ENCODE measurements at places on chromosomes 3 and 15.
A peak's percentile ranks its signal among the peaks of the same experiment; 100 is the strongest.

- no peaks in the 10 kb centered on the region for H3K4me1 ChIP-seq
- H3K4me3 ChIP-seq, result no peak overlapping the region
- H3K27me3 ChIP-seq, result no peaks in the 10 kb centered on the region
- DNase-seq, result no peak
Observed at GRCh38 chr3:78050276-78051065, 1010.6 kb downstream of the ROBO2 start.

GRCh38 chr3:96101006-96101560 is 713.3 kb upstream of the EPHA6 start:
- H3K27ac ChIP-seq, result no peak overlapping the region
- H3K4me3 ChIP-seq, result no peak overlapping the region
- H3K27me3 ChIP-seq, result no peaks in the 10 kb centered on the region

DNA sequence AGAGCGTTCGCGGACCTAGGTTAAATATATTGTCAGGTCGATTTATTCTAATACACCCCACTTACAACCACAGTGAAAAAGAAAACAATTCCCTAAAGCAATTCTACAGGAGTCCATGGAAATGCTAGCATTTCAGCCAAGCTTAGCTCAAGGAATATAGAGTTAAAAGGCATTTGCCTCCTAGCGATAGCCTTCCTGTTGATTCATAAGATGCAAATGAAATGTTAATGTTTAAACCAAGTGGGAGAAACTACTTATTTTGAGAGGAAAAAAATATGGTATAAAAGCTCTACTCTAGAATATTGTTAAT is 1.7 kb upstream of the ALCAM start:
- no peak overlapping the region for H3K4me3 ChIP-seq
- no peak overlapping the region for H3K27ac ChIP-seq
- H3K4me1 ChIP-seq, result peaks cover 4% of the 10 kb centered on the region
- DNase-seq, result no peak
- no peaks in the 10 kb centered on the region for H3K27me3 ChIP-seq

DNA sequence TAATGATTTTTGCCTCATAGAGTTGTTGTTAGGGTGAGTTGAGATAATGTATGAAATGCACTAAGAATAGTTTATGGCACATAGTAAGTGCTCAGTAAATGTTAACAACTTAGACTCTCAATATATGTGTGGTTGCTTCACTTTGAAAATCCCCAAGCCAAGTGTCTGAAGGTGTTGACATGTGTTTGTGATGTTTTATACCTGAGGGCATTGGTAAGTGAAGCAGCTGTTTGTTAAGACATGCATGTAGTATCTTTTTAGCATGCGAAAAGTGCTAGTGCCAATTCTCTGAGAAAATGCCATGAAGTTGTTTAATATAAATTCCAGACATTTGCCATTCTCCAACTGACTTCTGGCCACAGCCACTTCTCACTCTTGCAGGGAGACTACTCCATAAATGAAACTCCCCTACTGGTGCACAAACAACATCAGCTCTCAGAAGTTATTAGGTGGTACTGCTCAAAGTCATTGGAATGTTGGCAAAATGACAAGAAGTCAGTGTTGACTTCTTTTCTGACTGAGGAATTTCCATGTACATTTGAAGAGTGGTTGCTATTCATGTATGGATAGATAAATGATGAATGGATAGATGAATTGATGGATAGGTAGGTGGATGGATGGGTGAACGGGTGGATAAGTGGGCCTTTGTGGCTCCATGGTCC is 103.6 kb upstream of the NUDT16 start:
- no peaks in the 10 kb centered on the region for H3K36me3 ChIP-seq
- H3K4me1 ChIP-seq, result no peaks in the 10 kb centered on the region
- no peaks in the 10 kb centered on the region for H3K27me3 ChIP-seq
- DNase-seq, result no peak

GRCh38 chr3:57681691-57682090 is 11.2 kb downstream of the DENND6A start:
- H3K36me3 ChIP-seq, result no peaks in the 10 kb centered on the region
- DNase-seq, result no peak
- no peaks in the 10 kb centered on the region for H3K27me3 ChIP-seq
- H3K27ac ChIP-seq, result no peak overlapping the region
- H3K4me3 ChIP-seq, result no peak overlapping the region

GRCh38 chr3:98764472-98764884 is 1.3 kb downstream of the ST3GAL6 start:
- H3K4me3 ChIP-seq, result no peak overlapping the region
- H3K27me3 ChIP-seq, result no peaks in the 10 kb centered on the region
- no peaks in the 10 kb centered on the region for H3K36me3 ChIP-seq
- no peak for DNase-seq

GRCh38 chr3:184099806-184100686 is 3.2 kb downstream of the HTR3E start:
- no peak overlapping the region for H3K4me3 ChIP-seq
- no peak overlapping the region for H3K27ac ChIP-seq
- no peaks in the 10 kb centered on the region for H3K4me1 ChIP-seq

DNA sequence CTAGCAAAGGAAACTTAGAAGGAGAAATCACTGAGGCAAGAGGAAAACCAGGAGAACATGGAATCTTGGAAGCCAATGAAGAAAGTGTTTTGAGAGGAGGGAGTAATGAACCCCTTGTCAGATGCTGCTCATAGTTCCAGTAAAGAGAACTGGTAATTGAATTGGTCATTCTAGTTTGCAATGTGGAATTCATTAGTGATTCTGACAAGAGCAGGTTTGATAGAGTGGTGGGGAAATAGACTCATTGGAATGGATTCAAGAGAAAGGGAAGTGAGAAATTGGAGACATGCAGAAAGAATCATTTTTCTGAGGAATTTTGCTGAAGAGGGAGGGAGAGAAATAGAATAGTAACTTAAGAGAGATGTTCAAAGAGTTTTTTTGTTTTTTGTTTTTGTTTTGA is 21.0 kb downstream of the GLCE start:
- H3K36me3 ChIP-seq, result no peaks in the 10 kb centered on the region
- no peak overlapping the region for H3K27ac ChIP-seq
- no peak overlapping the region for H3K4me3 ChIP-seq
- no peaks in the 10 kb centered on the region for H3K27me3 ChIP-seq

DNA sequence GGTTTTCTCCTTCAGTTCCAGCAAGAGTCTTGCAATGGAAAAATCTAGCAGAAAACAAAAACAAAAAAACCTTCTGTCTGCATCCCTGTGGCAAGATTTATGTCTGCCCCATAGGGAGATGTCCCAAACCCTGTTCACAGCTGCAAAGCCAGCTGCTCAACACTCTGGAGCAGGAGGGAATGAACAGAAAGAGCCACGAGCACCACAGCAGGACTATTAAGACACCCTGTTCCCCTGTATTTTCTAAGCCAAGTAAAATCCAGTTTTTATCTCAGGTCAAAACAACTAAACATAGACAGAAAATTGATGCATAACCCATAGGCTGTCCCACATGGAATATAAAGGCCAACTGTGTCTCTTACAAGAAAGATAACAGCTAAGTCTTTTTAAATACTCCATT is 357.9 kb downstream of the LSAMP start:
- no peaks in the 10 kb centered on the region for H3K27me3 ChIP-seq
- no peaks in the 10 kb centered on the region for H3K4me1 ChIP-seq
- no peaks in the 10 kb centered on the region for H3K36me3 ChIP-seq
- no peak for DNase-seq
- no peak overlapping the region for H3K27ac ChIP-seq

GRCh38 chr3:25542492-25543039 is 114.5 kb downstream of the RARB start:
- H3K4me3 ChIP-seq, result no peak overlapping the region
- no peaks in the 10 kb centered on the region for H3K27me3 ChIP-seq
- no peaks in the 10 kb centered on the region for H3K4me1 ChIP-seq
- no peak overlapping the region for H3K27ac ChIP-seq
- H3K36me3 ChIP-seq, result no peaks in the 10 kb centered on the region
- no peak for DNase-seq

GRCh38 chr15:43204016-43204901 is 16.6 kb downstream of the EPB42 start:
- no peak overlapping the region for H3K4me3 ChIP-seq
- no peak overlapping the region for H3K27ac ChIP-seq
- H3K36me3 ChIP-seq, result no peaks in the 10 kb centered on the region
- DNase-seq, result no peak

DNA sequence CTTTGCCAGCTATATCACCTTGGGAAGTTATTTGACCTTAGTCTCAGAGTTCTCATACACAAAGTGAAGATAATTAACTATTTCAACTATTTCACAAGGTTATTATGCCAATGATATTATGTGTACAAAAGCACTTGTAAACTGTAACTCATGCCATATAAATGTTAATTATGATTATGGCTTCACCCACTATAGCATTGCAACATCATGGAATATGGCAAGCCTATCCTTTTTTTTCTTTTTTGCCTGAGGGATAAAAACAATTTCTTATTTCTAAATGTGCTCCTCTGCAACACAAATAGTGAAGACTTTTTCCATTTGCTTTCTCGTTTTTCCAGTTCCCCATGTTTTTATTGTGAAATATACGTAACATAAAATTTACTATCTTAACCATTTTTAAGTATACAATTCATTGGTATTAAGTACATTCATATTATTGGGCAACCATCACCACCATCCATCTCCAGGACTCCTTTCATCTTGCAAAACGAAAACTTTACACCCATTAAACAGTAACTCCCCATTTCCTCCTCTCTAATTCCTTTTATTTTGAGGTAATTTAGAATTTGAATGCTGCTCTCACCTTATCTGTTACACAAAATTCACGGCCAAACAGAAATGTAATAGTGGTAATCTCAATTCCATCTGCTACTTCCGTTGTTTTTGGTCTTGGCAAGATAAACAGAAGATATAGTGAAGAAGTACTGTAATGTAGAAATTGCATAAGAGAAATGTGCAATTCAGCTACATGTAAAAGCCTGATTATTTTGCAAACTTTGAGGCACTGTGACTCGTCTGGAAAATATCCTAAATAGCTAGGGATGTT is 46.3 kb downstream of the NANOGP8 start:
- H3K4me1 ChIP-seq, result no peaks in the 10 kb centered on the region
- H3K4me3 ChIP-seq, result no peak overlapping the region
- no peak for DNase-seq
- no peak overlapping the region for H3K27ac ChIP-seq
- H3K36me3 ChIP-seq, result no peaks in the 10 kb centered on the region

DNA sequence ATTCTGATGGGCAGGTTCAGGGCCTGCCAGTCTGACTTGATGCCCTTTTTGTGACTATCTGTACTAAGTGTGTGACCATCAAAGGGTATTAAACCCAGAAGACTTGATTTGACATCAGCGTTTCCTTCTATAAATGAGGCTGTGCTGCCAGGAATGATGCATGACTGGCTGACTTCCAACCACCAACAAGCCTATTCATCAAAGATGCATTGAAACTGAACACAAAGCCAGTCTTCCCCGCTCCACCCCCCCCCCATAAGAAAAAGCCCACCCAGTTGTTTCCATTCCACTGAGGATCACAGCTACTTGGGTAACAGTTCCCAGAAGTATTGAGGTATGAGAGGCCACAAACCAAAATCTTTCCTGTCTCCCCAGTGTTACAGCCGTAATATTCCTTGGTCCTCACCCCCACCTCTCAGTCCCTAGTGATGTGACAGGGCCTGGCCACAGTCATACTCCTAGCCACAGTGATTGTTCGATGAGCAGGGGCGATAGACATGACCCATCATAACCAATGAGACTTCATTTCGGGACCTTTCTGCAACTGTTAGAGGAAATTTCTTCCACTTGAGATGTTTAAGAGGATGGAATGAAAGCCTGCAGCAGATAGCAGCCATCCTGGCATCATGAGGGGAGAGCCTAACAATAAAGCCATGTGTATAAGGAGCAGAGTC is 22.6 kb downstream of the SH3BP5 start:
- H3K27ac ChIP-seq, result peak overlapping the region; percentile 22
- H3K36me3 ChIP-seq, result no peaks in the 10 kb centered on the region
- no peaks in the 10 kb centered on the region for H3K27me3 ChIP-seq
- no peak overlapping the region for H3K4me3 ChIP-seq

- DNase-seq, result no peak
- no peaks in the 10 kb centered on the region for H3K27me3 ChIP-seq
- no peak overlapping the region for H3K4me3 ChIP-seq
- peaks cover 23% of the 10 kb centered on the region for H3K4me1 ChIP-seq
- H3K27ac ChIP-seq, result no peak overlapping the region
Observed at GRCh38 chr3:170809007-170809974, 60.7 kb downstream of the RPL22L1 start.

DNA sequence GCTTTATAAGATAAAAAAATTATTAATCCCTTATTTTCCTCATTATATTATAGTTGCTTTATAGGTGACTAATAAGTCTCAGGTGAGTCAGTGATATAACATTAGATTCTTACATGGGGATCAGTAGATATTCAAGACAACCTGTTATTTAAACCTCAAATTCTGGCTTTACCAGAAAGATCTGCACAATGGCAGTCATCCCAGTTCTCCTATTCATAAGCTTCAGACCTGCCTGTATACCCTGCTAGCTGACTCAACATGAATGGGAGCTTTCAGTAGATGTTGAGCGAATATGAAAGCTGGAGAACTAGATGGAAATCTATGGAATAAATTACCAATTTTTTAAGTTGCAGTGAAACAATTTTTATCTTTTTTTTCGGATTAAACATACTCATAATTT is 20.5 kb upstream of the CCDC54 start:
- no peak overlapping the region for H3K27ac ChIP-seq
- no peaks in the 10 kb centered on the region for H3K36me3 ChIP-seq
- H3K4me3 ChIP-seq, result no peak overlapping the region
- no peaks in the 10 kb centered on the region for H3K27me3 ChIP-seq
- no peaks in the 10 kb centered on the region for H3K4me1 ChIP-seq
- DNase-seq, result no peak

GRCh38 chr3:179853176-179853575 is 183.6 kb downstream of the PEX5L start:
- H3K27me3 ChIP-seq, result no peaks in the 10 kb centered on the region
- no peaks in the 10 kb centered on the region for H3K4me1 ChIP-seq
- no peak overlapping the region for H3K27ac ChIP-seq
- DNase-seq, result no peak
- no peaks in the 10 kb centered on the region for H3K36me3 ChIP-seq
- H3K4me3 ChIP-seq, result no peak overlapping the region

- H3K27ac ChIP-seq, result peak overlapping the region; percentile 91
- H3K4me1 ChIP-seq, result peaks cover 59% of the 10 kb centered on the region
- no peaks in the 10 kb centered on the region for H3K36me3 ChIP-seq
- no peak for DNase-seq
- H3K27me3 ChIP-seq, result no peaks in the 10 kb centered on the region
Observed at GRCh38 chr15:41780266-41780665, 6.0 kb downstream of the MAPKBP1 start.

DNA sequence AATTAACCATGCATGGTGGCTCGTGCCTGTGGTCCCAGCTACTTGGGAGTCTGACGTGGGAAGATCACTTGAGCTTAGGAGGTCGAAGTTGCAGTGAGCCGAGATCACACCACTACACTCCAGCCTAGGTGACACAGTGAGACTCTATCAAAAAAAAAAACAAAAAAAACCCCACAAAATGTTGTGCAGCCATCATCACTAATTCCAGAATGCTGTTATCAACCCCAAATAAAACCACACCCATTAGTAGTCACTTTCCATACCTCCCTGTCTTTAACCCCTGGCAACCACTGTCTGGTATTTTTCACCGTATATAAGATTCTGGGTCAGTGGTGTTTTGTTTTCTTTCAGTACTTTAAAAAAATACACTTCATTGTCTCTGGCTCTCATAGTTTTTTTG is 16.6 kb downstream of the HMCES start:
- no peak overlapping the region for H3K4me3 ChIP-seq
- H3K27me3 ChIP-seq, result no peaks in the 10 kb centered on the region
- no peak overlapping the region for H3K27ac ChIP-seq

Measured in esophagus squamous epithelium (tissue), 5 donors.